ENCODE measurements at places on chromosomes 7 and 10.

DNA sequence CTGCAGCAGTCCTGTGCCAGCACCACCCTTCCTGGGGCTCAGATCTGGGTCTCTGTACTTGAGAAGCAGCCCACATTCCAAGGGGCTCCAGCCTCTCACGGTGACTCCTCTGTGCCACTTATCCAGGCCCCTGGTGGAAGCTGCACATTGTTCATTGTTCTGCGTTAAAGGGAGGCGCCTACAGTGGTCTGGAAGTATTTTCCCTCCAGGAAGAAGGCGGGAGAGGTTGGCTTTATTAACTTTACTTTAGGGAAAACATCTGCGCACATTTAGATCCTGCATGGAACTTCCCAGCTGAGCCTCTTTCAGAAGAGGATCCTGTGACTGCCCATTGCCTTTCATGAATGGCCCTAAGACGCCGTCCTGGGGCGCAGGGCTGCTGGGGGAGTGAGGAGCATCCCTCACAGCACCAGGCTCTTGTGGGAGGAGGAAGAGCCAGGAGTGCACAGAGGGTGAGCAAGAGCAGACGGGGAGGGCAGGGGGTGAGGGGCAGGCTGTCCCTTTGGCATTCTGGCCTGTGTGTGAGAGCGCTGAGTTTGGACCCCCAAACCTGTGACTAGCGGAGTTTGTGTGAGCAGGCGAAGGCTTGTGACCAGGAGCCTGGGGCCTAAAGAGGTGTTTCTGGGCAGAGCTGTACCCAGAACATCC is 98.6 kb upstream of the BTBD16 start:
- no peak for DNase-seq

DNA sequence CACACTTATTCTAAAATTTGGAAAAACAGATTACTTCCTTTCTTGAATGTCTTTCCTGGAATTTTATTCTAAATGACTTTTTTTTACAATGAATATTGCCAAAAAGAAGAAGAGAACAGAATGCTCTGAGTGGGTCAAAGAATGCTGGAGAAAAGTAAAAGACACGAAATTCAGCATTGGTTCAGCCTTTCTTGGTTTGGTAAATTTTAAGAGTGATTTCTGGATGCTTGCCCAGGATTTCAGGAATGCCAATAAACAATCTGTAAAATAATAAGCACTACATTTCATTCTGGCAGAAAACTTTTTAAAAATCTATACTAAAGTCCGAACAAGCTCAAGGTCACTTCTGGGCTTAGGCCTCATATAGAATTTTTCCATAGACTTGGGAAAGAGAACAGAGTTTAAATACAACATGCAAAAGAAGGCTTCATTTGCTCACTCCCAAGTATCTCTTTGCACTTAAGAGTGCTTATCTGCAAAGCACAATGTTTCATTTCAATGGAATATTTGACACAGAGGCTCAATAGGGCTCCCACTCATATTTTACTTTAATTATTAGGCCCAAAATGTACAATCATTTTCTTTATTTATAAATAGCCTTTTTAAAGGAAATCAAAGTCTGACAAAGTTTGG is 359.5 kb upstream of the ANKRD30A start:
- DNase-seq: no peak

DNA sequence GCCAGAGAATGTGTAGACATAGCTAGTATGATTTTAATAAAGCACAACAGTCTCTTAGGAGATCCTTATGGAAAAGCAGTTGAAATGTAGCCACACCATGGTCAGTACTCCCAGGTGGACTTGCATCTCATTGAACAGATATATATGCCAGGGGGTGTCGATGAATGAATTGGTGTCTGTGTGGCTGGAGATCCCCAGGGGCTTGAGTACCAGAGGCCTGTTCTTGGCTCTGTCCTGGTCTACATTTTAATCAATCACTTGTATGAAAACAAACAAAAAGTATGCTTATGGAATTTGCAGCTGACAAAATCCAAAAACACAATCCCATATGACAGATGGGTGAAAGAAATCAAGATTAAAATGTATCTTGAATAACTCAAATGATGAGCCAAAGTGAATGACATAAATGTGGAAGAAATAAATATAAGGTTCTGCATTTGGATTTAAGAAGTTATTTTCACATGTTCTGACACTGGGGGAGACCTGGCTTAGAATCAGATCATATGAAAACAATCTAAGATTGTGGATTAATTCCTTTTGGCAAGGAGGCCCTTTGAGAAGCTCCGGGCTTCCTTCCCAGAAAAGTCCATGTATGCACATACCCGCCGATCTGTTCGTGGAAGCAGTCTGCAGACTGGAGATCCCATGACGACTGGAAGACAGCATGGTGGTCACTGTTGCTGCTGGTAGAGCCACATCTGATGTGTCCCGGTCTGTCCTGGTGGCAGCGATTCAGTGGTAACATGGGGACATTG is 15.6 kb downstream of the CLEC2L start:
- DNase-seq: no peak

DNA sequence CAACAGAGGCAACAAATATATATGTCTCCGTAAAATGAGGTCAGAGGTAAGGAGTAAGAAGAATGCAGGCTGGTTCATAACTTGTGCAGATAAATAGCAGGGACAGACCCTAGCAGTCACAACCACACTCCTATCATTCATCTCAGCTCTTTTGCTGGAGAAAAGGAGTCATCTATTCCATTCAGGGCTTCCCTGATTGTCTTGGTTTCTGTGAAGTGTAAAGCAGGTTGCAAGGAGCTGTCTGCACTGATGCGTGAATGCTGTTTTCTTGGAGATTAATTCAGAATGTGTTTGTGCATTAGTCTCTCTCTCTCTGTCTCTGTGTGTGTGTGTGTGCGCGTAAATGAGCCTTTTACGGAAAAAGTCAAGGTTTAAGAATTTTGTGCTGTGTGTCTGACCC is 643.3 kb upstream of the SORCS1 start:
- no peak for DNase-seq

DNA sequence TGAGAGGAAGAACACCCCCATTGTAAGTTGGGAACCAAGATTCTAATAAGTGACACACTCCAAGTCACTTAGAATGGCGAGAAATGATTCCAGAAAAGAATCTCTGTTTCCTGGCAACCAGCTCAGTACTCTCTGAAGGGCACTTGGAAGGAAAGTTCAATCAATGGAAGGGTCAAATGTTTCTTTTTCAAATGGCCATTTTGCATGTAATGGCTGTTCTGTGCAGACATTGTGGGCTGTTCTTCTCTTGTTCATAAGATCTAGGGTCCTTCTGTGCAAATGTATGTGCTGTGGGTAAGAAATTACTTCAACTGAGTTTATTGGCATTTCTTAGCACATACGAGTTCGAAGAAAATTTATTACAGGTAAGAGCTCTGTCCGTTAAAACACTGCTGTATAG is 145.3 kb downstream of the EVX1 start:
- no peak for DNase-seq

DNA sequence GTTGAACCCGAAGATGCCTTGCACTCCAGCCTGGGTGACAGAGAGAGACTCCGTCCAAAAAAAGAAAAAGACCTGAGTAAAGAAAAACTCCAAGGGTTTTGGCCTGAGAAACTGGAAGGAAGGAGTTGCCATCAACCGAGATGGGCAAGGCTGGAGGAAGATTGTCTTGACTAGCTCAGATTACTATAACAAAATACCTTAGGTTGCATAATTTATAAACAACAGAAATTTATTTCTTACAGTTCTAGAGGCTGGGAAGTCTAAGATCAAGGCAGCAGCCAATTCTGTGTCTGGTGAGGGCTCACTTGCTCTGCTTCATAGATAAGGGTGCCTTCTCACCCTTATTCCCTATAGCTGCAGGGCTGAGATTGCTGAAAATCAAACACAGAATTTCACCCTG is 91.2 kb downstream of the CUL2 start:
- no peak for DNase-seq

- no peak for DNase-seq
Observed at GRCh38 chr10:47104786-47105385, 193.7 kb downstream of the PTPN20 start.

- no peak for DNase-seq
Observed at GRCh38 chr10:129877773-129878371, 86.2 kb downstream of the EBF3 start.

DNA sequence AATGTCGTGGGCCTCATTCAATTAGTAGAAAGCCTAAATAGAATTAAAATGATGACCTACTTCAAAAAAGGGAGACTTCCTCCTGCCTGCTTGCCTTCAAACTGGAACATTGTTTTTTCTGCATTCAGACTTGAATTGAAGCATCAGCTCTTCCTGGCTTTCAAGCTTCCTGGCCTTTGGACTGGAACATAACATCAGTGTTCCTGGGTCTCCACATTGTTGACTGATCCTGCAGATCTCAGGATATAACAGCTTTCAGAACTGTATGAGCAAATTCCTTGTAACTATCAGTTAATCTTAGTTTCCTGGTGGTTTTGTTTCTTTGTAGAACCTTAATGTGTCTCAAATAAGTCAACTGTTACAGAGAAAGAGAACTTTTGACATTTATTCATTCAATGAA is 18.6 kb downstream of the MAGI2 start:
- DNase-seq: no peak

DNA sequence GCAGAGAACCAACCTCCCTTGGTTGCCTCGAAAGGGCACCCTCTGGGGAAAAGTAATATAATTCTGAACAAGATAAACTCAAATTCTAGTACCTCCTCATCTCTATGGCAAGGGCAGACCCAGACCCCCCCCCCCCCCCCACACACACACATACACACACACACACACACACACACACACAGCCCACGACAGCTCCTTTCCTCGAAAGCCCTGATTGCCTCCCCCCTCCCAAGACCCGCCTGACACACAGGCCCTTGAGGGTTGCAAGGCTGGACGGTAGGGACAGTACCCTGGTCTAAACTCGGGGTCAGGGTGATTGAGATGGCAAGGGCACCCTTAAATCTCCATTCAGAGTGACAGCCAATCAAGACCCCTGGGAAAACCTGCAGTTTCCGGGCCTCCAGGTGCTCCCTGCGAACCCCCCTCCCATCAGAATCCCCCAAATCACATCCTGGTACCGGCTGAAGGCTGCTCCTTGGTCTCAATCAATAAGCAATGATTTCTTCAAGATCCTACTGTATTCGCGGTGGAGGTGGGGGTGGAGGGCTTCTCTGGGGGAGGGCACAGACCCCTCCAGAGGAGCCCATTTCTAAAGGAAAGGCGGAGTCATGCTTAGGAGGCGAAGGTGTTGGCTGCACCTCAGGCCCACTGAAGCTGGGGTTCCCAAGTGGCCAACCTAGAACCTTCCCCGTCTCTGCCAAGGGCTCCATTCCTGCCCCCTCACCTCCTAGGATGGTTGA is 100.7 kb downstream of the HIP1 start:
- DNase-seq: no peak

DNA sequence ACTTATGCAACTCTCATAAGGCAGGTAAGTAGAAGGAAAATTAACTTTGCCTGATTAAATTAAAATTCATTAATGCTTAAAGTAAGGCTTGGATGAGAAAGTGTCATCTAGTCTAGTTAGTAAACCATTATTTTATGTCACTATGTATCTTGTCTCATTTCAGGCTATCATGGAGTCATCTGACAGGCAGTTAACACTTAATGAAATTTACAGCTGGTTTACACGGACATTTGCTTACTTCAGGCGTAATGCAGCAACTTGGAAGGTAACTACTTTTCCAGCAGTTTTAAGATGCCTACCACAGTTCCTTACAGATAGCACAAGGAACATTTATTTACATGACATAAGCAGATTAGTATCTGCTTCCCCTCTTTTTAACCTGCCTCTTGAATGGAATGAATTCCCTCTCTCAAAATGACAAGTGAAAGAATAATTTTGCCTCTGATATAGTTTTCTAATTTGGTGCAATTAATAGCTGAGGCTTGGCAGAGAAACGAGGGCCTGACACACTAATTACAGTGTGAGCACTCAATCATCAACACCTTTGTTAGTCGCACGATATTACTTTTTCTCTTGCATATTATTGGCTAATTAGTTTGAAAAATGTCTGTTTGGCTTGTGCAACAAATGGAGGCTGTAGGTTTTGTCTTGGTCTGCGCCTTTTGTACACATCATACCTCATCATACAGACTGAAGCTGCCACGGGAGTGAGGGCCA is 245.0 kb downstream of the FOXP2 start:
- peak; percentile 96 for DNase-seq

- DNase-seq: no peak
Observed at GRCh38 chr10:81730891-81731290, 144.1 kb upstream of the NRG3 start.

- DNase-seq: no peak
Observed at GRCh38 chr10:12547301-12547771, 198.0 kb downstream of the CAMK1D start.

DNA sequence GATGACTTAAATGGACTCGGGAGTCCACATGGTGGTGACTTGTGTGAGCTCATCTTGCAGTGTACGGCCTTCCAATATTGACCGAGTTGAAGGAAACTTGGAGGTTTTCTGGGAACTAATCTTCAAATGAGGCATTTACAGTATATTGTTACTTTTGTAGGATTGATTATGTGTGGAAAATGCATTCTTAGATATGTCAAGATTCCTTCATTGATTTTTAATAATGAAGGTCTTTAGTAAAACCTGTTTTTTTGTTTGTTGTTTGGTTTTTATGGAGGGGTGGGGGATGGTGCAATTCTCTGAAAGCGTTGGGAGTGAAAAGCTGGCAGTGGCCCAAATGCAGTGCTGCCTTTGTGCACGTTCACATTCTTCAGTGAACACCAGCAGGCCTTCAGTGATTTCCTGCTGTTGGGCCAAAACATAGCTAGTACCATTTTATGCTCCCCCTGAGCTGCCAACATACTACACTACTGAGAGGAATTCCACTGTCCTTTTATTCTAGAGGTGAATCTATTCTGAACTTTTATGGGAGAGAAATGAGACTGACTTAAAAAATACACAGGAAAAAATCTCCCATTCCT is 50.4 kb downstream of the CCNY start:
- DNase-seq: no peak

- no peak for DNase-seq
Observed at GRCh38 chr10:48469516-48470020, 135.3 kb downstream of the ARHGAP22 start.

- no peak for DNase-seq
Observed at GRCh38 chr7:86964973-86965726, 94.3 kb downstream of the ELAPOR2 start.

DNA sequence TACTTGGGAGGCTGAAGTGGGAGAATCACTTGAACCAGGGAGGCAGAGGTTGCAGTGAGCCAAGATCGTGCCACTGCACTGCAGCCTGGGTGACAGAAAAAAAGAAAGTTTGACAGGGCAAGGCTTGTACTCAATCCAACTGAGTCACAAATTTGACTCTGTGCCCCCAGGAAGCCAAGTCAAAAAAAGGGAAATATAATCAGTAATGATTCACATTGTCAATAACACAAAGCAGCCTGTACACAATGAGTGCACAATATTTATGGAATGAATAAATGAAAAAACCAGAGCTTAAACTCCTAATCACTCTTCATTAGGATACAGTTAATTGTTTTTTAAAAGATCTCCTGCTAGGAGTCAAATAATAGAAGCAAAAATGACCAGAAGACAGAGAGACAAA is 6.4 kb downstream of the NAPEPLD start:
- no peak for DNase-seq

GRCh38 chr10:121113385-121113696 is 262.2 kb downstream of the WDR11 start:
- DNase-seq: no peak

- DNase-seq: no peak
Observed at GRCh38 chr7:102833343-102833742, 79.5 kb upstream of the LRRC17 start.

- no peak for DNase-seq
Observed at GRCh38 chr10:70035531-70035930, 17.1 kb upstream of the MACROH2A2 start.

Data from NCI-H2081 treated with DMSO at 0.1 percent for 48 hours (cell line).